Right ventricle myocardium inferior (tissue), 1 donor: ENCODE measurements at places on chromosomes 4 and X.

DNA sequence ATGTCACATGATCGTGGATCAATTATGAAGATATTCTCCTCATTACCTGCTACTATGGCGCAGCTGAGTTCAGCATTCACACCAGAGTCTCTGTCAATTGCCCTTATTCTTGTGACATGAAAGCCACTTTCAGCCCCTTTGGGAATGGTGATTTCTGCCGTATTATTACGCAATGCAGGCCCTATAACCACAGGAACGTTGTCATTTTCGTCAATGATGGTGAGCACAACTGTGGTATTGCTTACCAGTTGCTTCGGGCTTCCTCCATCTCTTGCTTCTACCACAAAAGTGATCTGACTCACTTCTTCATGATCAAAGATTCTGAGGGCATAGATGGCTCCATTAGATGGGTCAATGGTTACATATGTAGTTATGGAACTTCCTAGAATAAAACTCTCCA is 2.1 kb downstream of the PCDH18 start:
- DNase-seq = no peak

GRCh38 chrX:63758011-63758410 is 27.0 kb downstream of the ARHGEF9 start:
- no peak for DNase-seq

DNA sequence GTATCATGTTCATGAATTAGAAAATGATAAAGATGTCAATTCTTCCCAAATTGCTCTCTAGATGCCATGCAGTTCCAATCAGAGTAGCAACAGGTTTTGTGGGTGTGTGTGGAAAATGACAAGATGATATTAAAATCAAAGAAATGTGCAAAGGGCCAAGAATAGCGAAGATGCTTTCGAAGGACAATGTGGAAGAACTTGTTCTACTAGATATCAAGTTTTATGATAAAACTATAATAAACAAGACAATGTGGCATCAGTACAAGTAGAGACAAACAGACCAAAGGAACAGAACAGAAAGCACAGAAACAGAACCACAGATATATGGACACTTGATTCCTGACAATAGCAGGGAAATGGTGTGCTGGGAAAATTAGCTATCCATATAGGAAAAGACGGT is 9.0 kb downstream of the TAB3 start:
- DNase-seq = no peak

- no peak for DNase-seq
These were observed 117.1 kb upstream of the DKK2 start for GRCh38 chr4:107153228-107153627.

DNA sequence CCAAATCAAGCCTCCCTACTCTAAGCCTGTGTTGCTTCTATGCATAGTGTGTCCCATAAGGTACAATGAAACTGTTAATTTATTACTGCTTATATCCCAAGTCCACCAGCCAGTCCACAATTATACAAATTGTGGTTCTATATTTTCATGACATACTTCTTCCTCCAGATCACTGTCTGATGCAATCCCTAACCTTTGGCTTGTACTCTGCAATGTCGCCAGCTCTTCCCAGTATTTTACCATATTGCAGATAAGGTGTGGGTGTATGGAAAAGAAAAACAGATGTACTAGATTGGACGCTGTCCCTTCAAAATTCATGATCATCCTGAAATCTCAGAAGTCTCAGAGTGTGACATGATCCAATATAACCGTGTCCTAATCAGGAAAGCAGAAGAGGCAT is 286.2 kb downstream of the GASK1B start:
- DNase-seq = no peak

DNA sequence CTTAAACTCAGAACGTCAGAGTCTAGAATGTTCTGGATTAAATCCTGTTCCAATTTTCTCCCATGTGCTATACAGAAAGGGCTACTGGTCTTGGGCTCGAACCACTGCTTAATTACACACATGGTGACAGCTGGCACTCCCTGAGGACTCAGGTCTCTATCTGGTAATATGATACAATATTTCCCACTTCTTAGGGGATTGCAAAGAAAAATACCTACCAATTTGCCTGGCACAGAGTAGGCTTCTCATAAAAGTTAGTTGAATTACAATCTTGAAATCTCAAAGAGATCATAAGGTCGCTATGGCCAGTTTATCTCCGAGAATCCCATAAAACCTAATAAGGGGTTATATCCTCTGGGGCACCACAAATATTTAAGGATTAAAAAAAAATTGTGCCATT is 8.6 kb downstream of the GPM6B start:
- no peak for DNase-seq
